ENCODE measurements at places on chromosomes 11 and 22. TPM values are rescaled to one million over a fixed set of nuclear protein-coding genes. Genes with fewer than 3 reads are reported as not detected.

Gene TREH
- not detected for total RNA-seq

Gene LRRC32
- 46.7 TPM for total RNA-seq

Gene DGAT2
- 3.8 TPM for total RNA-seq

Gene SLC22A12
- not detected for total RNA-seq

Gene KRTAP5-11
- not detected for total RNA-seq

Data from cardiac atrium fibroblast (primary cell).